Stimulated activated CD4-positive, alpha-beta T cell treated with anti-CD3 and anti-CD28 coated beads, Interleukin-1b, Interleukin-23, amount 100 ng/mL, for 24 hours (primary cell): ENCODE measurements at places on chromosomes 6 and 20.

GRCh38 chr20:24672886-24673677, 203.7 kb downstream of the SYNDIG1 start:
- DNase-seq, result no peak

DNA sequence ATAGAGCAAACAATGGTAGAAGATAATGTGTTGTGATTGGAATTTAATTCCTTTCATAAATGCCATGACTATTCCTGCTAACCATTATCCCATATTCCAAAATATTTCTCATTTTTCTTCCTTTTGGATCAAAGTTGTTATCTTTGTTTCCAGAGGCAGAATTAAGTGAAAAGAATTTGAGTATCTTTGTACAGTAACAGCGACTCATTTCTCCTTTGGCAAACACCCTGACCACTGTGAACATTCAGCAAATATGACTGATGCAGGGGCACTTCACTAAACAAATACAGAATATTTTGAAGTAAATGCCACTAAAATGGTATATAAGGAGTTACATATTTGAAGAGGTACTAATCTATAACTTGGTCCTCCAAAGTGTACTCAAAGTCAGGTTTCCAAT, 105.0 kb upstream of the LAMP5 start:
- no peak for DNase-seq

DNA sequence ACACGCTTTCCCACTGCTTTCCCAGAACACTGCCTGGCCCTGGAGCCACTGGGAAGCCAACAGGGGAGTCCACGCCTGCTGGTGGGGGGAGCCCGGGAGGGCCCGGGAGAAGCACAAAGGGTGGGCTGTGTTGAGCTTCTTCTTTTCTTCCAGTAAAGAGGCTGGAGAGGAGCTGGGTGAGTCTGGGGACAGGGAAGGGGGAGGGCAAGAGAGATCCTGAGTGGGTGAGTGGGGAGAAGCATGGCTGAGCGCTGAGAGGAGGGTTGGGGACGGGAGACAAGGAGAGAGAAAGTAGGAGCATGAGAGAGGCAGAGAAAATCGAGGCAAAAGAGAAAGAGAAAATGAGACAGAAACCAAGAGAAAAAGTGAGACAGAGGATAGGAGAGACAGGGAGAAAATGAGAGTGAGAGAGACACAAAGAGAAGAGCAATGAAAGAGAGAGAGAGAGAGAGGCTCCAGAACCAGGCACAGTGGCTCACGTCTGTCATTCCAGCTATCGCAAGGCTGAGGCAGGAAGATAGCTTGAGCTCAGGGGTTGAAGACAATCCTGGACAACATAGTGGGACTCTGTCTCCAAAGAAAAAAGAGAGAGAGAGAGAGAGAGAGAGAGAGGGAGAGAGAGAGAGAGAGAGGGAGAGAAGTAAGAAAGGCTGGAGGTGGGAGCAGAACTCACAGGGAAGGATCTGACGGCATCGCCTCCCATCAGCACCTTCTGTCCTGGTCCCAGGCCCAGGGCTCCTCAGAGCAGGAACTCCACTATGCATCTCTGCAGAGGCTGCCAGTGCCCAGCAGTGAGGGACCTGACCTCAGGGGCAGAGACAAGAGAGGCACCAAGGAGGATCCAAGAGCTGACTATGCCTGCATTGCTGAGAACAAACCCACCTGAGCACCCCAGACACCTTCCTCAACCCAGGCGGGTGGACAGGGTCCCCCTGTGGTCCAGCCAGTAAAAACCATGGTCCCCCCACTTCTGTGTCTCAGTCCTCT, 2.0 kb downstream of the LST1 start:
- DNase-seq, result no peak

GRCh38 chr20:37356961-37357371, 11.0 kb downstream of the SRC start:
- DNase-seq, result no peak

DNA sequence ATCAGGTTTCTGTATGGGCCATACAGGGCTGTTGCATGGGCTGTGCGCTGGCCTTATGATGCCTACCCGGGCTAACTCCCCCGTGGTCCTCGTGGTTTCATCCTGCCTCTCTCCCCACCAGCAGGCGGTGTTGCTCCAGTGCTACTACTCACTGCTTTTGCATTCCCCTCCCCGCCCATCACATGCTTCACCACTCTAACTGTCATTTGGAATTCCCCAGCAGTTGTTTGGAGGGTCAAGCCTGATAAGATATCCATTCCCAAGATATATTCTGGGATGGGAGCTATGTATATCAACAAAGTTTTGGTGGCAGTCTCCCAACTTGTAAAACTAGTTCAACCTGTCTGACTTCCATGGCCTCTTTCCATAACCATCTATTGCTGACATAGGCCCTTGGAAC, 233.2 kb upstream of the SOX4 start:
- DNase-seq, result no peak

GRCh38 chr20:47489448-47489872, 12.2 kb upstream of the NCOA3 start:
- no peak for DNase-seq

DNA sequence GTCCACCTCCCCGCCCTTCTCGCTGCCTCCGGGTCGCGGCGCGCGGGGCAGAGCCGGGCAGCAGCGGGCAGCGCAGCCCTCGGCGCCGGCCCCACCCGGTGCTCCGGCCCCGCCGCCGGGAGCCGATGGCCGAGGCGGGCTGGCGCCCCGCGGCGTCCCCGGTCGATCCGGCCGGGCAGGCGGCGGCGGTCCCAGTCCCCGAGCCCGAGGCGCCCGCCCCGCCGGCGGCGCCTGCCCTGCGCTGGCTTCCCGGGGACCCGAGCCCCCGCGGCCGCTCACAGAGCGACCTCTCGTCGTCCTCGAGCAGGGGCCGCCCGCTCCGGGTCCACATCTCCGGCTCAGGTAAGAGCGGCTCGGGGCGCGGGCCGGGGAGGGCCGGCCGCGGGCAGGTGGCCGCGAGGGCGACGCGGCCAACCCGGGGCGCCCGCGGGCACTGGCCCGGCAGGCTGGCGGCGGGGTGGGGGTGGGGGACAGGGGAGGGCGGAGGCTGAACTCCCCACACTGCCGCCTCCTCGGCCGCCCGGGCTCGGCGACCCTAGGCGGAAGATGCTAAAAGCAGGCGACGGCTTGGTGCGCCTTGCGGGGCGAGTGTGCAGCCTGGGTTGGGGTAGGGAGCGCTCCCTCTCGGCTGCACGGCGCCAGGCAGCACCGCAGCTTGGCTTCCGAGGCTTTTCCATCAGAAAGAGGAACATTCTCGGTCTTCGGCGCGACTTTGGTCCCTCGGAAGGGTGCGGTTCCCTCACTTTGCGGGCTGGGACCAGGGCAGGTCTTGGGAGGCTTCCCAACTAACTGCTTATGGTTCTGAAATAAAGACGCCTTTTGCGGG, 25.6 kb upstream of the FUCA2 start:
- DNase-seq, result peak; percentile 33

DNA sequence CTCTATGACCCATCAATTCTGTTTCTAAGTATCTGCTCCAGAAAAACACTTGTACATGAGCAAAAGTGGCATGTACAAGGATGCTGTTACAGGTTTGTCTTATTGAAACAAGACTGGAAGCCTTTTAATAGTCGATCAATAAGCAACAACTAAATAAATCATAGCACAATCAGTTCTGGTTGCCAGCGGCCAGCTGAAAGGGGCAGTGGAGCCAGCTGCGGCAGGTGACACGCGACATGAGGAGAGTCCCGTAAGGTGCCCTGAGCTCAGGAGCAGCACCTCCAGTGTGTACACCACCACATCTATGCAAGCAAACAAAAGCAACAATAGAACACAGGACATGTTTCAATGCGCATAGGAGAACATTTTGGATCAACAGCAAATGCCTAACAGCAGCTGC, 20.7 kb upstream of the NNAT start:
- no peak for DNase-seq

GRCh38 chr20:25394996-25395395, 4.4 kb upstream of the ABHD12 start:
- no peak for DNase-seq

DNA sequence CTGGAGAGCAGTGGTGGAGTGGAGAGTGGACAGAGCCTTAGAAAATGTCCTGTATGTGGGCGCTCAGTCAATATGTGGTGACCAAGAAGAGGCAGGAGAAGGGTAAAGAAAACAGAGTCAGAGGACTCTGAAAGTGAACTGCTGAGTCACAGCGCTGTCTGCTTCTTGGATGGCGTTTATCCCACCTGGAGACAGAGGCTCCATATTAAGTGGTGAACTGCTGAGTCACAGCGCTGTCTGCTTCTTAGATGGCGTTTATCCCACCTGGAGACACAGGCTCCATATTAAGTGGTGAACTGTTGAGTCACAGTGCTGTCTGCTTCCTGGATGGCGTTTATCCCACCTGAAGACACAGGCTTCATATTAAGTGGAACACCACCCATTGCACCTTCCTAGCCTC, 119.3 kb upstream of the RALGAPA2 start:
- no peak for DNase-seq

DNA sequence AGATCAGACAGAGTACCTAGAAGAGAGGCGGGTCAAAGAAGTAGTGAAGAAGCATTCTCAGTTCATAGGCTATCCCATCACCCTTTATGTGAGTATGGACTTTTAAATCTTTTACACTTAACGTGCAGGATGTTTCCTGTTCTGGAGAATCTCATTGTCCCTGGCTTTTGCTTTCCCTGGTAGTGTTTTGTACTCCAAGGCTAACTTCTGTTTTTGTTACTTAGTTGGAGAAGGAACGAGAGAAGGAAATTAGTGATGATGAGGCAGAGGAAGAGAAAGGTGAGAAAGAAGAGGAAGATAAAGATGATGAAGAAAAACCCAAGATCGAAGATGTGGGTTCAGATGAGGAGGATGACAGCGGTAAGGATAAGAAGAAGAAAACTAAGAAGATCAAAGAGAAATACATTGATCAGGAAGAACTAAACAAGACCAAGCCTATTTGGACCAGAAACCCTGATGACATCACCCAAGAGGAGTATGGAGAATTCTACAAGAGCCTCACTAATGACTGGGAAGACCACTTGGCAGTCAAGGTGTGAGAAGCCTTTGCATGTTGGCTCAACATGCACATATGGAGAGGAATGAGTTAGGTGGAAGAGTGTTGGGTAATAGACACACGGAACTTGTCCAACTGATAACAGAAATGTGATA, 3.3 kb downstream of the HSP90AB1 start:
- no peak for DNase-seq
